ENCODE measurements at places on chromosomes 1 and 21.
A peak's percentile ranks its signal among the peaks of the same experiment; 100 is the strongest.

- no peak for DNase-seq
These were observed 125.2 kb upstream of the ZBTB40 start for GRCh38 chr1:22326372-22326915.

DNA sequence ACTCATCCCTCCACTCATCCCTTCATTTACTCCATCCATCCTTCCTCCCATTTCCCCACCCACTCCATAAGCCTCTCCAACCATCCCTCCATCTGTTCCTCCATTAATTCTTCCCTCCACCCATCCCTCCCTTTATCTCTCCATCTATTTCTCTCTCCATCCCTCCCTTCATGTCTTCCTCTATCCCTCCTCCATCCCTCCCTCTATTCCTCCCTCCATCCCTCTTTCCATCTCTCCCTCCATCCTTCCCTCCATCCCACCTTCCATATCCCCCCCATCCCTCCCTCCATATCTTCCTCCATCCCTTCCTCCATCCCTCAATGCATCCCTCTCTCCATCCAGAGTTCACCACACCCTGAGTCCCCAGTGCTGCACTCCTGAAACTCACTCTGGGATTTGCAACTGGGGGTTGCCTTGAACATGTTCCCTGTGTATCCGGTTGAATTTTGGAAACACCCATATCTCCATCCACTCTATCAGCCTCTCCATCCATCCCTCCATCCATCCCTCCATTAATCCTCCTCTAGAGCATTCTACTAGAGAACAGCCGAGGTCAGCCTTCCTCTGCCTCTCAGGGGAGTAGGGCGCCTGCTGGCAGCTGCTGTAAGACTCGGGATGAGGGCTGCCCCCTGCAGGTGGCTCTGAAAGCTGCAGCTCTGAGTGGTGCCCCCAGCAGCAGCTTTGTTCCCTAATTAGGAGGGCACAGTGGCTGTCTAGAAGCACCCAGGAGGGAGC is 39.4 kb downstream of the ABCG1 start:
- peak; percentile 89 for DNase-seq

GRCh38 chr1:234776876-234777855 is 167.2 kb upstream of the IRF2BP2 start:
- DNase-seq, result no peak

- no peak for DNase-seq
These were observed 1355.8 kb upstream of the PRMT6 start for GRCh38 chr1:105700723-105701122.

GRCh38 chr1:232301246-232301645 is 328.7 kb downstream of the SIPA1L2 start:
- DNase-seq, result no peak

DNA sequence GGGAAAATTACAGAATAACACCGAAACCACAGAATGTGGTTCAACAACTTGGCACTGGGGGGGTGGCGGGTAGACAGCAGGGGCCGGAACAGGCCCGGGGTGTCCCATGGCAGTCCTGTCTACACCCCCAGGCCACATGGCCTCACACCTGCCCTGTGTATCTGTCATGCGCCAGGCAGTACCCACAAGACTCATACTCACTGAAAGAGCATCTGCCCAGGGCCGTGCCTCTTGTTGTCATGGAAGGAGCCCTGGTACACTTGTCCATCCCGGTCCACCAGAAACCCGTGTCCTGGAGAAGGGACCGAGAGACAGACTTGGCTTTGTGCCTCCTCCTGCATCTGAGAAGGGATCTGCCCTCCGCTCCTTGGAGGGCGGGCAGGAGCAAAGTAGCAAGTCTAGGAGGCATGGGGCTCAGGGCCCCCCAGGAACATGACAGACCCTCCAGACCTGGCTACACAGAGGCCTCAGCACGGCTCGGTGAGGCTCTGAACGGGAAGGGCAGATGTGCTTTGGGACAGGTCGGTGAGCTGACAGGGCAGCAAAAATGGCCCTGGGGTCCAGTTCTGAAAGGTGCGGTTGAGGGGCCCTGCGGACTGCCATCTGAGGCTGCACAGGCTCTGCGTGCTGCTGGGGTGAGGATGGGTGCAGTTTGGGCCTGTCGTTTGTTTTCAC is 5.6 kb downstream of the MORN1 start:
- DNase-seq, result no peak

DNA sequence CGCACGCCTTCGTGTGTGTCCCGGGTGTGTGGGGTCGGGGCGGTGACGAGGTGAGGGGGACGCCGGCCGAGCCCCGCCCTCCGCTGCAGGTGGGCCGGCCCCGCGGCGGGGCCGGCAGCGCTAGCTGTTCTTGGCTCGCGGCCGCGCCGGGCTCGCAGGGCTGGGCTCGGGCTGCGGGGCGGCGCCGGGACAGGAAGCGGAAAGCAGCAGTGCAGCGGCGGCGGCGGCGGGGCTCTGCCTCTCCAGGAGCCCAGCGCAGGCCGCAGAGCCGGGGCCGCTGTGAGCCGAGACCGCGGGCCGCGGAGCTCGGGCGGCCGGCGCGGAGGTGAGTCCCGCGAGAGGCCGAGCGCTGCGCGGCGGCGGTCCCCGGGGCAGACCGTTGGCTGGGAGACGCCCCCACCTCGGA is at the start of gene VANGL1:
Gene VANGL1 (plus strand): TSS at position 209 of the 406 bp plus-strand sequence. CDS start 9,444 bp downstream, outside the sequence.
- peak; percentile 51 for DNase-seq

- no peak for DNase-seq
These were observed 279.5 kb upstream of the NFIA start for GRCh38 chr1:60802884-60803283.

DNA sequence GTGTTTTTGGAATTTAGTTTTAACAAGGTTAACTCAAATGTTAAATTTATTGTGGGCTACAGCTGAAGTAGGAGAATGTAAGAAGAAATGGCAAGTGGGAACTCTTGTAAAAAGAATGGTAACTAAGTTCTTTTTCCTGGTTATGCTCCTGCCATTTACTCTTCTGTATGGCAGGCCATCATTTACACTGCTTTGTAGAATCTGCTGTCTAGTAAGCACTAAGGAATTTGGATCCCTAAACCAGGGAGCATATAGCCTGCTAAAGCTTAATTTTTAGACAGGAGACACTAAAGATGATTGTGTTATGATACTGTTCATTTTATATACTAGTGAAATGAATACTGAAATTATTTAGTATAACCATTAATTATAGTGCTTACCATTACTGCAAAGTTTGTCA is 85.3 kb downstream of the CAMTA1 start:
- no peak for DNase-seq

DNA sequence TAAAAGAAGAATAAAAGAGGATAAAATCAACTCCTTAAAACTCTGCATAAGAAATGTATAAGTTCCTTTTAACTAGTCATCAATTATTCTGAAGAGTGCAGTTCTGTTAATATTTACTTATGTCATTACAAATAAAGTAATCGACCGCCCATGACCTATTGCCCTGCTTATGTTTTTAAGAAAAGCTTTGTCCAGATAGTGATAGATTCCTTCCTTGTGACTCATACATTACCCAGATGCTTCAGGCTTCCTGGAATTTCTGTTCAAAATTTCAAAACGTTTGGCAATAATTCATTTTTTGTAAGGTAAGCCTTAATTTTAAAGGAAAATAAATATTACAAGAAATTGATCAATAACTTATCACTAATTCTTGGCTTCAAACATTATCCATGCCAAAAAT is 918.2 kb upstream of the ADGRL2 start:
- DNase-seq, result no peak

DNA sequence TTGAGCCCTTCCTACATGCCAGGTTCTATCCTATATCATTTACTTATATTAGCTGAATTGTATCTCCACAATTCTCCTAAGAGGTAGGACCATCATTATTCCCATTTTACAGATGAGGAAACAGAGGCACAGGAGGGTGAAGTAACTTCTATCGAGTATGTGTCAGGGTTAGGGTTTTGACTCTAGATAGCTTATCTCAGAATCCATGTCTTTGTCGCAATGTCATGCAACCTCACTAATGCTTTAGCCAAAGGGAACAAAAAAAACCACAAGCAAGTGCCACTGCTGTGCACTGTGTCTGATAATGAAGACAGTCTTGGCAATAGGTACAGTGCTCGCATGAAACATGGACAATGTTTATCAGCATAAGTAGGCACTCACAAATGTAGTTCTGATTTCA is 95.4 kb upstream of the CLDN14 start:
- DNase-seq, result no peak

DNA sequence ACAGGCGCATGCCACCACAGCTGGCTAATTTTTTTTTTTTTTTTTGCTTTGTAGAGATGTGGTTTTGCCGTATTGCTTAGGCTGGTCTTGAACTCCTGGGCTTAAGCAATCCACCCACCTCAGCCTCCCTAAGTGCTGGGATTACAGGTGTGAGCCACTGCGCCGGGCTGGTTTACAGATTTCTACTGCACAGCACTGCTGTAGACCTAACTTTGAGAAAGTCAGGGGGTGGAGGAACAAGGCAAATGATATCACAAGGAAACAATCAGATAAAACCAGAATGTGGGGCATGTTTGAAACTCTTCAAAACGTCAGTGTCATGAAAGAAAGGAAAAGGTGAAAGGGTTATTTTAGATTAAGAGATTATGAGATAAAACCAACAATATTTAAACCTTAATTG is 45.3 kb downstream of the URB2 start:
- DNase-seq, result no peak

- DNase-seq, result no peak
These were observed 392.9 kb downstream of the DSCAM start for GRCh38 chr21:40454057-40454456.

DNA sequence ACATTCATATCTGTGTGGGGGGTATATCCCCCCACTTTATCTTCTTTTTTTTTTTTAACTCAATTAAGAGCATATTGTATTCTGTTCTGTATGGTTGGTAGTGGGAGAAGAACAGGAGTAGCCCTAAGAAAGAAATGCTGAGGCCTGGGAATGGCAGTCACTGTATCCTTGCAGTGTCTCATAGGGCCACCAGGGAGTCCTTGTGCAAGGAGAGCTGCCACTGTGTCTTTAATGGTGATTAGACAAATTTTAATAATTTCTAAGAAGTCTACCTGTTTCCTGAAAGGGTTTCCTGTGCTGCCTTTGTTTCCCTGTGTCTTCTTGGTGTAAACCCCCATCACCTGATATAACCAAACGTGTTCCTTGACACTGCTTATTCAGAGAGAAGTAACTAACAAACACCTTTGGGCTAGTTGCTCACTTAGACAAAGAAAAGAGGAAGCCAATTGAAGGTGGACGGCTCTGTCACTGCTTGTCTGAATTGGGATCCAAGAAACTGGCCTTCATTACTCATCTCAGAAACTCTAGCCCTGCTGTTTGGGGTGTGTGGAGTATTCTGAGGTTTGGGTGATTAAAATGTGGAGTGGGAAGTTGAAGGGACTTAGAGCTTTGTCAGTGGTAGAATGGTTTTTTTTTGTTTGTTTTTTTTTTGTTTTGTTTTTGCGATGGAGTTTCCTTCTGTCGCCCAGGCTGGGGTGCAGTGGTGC is 15.2 kb downstream of the GIPC2 start:
- DNase-seq, result no peak

- no peak for DNase-seq
These were observed 25.5 kb upstream of the RGS8 start for GRCh38 chr1:182709855-182710254.

- DNase-seq, result no peak
These were observed 171.1 kb upstream of the LHX8 start for GRCh38 chr1:74963120-74963519.

All from CD4-positive, alpha-beta T cell treated with Interleukin-17A for 4 hours (primary cell).